ENCODE measurements at places on chromosomes 5 and 9.

- DNase-seq: no peak
These were observed 26.9 kb upstream of the GALNT10 start for GRCh38 chr5:154163327-154164248.

DNA sequence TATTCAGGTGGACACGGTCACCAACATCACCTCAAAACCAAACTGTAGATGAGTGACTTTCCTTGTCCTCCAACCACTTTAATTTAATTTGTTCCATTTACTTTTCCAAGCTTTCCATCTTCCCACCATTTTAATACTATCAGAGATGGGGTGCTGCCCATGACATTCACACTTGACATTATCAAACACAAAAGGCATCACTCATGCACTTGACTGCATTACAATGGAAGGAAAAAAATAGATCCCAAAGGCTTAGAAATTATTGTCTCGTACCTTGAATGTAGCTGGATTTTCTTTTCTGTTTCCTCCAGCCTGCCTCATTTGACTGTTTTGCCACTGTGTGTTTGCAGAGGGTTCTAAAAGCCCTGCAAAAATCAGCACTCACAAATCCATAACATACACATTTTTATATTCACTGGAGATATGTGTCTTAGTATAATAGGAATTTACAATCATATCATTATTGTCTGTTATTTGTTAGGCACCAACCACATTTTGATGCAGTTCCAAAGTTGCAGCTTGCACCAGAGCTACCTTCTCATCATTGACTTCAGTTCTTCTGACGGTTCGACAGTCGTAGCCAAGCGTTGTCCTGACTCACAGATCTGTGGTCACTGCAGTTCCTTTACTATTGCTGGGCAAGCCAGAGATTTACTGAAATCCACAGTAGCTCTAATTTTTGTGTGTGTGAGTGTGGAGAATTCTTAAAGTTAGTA is 712.3 kb upstream of the WWC1 start:
- DNase-seq: no peak

DNA sequence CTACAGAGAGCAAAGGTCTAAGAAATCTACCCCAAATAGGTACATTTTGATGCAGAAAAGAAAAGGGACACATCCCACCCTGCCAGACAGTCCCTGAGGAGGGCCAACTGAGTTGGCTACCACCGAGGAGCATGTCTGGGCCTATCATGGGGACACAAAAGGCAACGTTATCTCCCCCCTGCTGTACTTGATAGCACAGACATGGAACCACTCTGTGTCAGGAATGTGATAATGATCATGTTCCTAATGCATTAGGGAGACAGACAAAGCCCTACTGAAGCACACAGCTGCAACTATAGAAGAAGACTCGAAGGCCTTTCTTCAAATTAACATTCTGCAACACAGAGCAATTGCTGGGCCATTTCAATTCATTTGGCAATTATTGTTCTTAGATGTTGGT is 84.5 kb downstream of the ENC1 start:
- no peak for DNase-seq

- DNase-seq: no peak
These were observed 134.3 kb upstream of the POU5F2 start for GRCh38 chr5:93875693-93876092.

GRCh38 chr5:127925916-127926315 is 157.7 kb upstream of the SLC12A2 start:
- DNase-seq: no peak

DNA sequence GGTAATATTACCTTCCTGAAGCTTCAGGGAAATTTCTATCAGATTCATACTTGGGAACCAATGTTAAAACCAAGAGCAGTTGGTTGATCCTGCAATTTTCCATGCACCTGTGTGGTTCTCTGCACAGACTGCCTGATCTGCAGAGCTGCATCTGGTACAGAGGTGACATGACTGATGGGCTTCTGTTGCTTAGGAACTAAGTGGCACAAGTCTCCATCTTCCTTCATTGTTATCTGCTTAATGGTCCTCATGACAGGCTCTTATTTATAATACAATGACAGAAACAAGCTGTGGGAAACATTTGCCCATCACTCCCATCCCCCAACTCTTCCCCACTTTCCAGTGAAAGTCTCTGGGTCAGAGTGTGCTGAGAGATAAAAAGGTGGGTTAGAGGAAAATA is 799.1 kb downstream of the TAF11L14 start:
- DNase-seq: no peak

GRCh38 chr9:131521203-131521602 is 9.9 kb downstream of the UCK1 start:
- no peak for DNase-seq

All from CD8-positive, alpha-beta T cell (primary cell).